Activated naive CD4-positive, alpha-beta T cell treated with anti-CD3 and anti-CD28 coated beads, Interleukin-2, amount 50 U/mL, for 16 hours (primary cell): ENCODE measurements at places on chromosomes 16 and 17.
A peak's percentile ranks its signal among the peaks of the same experiment; 100 is the strongest.

DNA sequence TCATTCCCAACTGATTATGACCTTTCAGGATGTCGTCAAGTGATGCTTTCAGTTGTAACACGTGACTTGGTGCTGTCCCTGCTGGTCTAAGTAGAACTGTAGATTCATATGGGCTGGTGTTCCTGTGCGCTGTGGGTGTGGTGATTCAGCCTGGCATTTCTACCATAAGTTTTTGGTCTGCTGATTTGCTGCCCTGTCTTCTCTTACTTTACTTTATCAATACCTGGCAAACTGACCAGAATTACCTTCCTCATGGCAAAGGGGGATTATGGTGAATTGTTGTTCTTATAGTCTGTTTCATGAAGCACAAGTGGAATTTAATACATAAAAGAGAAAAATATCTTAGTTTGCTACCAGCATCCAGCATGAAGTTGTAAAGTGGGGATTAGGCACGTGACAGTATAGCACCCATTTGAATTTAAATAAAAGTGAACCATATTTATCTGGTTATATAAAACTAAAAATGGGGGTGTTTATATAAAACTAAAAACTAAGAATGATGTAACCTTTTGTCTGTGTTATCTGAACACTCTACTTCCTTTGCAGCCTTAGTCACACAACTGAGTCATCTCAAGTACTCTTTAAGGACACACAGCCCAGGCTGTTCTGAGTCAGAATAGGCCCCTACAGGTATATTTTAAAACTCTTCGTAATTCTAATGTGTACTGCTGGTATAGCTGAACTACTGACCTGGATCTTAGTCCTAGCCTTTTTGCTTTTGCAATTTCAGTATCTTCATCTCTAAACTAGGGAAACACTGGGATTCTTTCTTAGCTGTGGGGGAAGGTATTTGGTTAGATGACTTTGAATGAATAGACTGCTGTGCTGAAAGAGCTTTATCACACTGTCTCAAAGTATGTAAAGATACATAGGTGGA lies 28.3 kb downstream of the TTC19 start:
- peak; percentile 62 for DNase-seq

- DNase-seq, result no peak
Observed at GRCh38 chr16:15608398-15609285, 34.3 kb downstream of the MARF1 start.

DNA sequence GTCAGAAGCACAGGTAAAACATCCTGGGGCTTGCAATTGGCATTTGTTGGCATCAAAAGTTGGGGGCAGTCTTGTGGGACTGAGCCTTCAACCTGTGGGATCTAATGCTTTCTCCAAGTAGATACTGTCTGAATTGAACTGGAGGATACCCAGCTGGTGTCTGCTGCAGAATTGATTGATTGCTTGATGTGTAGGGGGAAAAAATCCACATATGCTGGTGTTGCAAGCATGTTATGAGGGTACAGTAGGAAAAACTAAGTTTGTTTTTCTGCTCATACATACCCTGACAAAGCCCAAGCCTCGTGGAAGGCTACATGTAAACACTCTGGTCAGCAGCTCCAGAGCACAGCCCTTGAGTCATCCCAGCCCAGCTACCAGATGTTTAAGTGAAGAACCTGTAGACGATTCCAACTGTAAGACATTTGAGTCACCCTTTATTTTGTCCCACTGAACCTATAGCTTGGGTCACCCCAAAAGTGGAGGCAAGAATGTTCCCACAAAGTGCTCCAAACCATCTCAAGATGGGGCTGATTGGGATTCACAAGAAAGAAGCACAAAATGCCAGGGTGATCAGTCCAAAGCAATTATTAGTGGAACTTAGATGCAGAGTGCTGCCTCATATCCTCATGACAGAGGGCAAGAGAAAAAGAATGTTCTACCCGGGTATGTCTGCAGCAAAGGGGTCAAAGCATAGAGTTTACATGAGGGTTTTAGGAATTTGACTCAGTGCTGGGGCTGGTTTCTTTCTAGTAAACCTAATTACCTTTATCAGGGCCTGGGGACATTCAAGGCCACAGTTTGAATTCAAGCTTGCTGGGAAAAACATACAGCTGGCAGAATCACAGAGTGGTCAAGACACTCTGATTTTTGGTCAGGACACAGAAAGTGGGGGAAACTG lies 9.6 kb upstream of the APPBP2 start:
- DNase-seq, result no peak

DNA sequence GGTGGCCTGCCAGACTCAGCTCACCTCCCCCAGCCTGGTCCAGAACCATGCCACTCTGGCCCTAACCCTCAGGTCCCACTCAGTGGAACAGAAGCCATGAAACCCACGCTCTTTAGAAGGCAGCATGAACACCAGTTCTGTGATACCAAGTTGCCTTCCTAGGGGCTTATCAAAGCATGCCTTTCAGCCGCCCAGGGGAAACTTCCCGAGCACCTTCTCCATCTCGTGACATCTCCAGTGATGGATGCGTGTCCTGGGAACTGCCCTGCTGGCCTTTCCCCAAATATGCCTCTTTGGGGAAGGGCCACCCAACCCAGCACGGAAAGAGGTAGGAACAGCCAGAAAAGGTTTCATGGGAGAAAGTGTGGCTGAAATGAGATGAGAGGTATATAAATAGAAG lies 8.3 kb downstream of the CCDC42 start:
- DNase-seq, result no peak

- no peak for DNase-seq
Observed at GRCh38 chr17:51419476-51419875, 159.1 kb downstream of the UTP18 start.

- DNase-seq, result peak; percentile 47
Observed at GRCh38 chr16:9091867-9092281, 430 bp downstream of the HAPSTR1 start.

DNA sequence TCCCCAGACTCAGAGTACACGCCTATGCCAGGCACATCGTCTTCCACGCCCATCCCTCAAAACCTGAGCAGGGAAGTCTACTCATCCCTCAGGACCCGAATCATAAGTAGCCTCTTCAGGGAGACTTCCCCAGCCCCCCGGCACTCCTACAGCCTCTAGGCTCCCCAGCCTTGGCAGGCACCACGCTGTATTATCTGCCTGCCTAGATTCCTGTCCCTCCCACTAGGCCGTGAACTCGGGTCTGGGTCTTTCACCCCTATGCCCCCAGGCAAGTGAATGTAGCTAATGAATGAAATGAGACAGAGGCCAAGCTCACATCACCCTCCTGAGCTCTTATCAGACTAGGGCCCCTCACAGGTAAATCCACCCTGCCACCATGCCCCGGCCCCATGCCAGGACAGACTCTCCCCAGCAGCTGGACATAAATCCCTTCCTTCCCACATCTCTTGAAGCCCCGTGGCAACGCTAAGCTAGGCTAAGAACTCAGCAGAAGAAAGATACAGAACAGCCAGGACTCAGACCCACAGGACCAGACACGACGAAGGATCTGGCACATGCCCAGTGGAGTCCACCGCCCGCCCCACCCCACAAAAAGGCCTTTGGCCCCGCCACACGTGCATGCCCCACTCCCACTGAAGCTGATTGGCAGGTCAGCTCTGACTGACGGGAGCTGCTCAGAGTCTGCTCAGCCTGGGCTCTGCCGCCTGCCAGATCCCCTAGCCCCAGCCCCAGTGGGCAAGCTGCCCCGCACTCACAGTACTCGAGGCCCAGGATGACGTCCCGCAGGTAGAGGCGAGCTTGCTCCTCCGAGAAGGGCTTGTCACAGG lies 13.0 kb downstream of the CAMKK1 start:
- DNase-seq, result no peak

DNA sequence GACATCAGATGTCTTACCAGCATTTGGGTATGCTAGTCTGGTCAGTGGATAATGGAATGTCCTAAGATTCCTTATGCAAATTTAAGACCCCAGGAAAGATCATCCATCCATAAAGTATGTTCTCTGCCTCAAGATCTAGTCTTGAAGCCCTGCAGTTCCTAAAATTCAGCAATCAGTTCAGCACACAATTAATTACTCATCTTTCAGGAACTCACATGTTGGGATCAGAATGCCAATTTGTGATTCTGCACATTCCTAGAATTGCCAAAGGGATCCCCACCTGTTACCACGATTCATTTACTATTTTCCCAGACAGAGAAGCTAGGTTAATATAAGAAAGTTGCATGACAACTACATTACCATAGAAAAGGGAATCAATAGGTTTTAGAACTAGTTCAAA lies 3.2 kb downstream of the OR2C1 start:
- no peak for DNase-seq

DNA sequence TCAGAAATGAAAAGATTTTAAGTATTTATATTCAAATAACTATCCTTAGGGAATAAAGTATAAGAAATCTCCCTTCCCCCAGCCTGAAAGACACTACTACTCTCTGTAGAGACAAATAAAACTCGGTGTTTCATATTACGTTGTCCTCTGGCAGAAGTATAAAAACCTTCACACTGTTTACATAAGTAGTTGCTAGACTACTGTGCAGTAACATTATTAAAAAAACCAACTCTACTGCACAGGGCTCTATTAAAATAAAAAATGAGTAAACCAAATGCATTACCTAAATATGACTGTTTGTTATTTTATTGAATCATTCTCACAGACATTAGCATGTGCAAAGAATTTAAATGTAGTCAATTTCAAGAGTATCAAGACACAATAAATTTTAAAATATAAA lies 67.4 kb downstream of the MED13 start:
- DNase-seq, result no peak

- DNase-seq, result no peak
Observed at GRCh38 chr16:13999071-13999894, 71.8 kb upstream of the MRTFB start.

GRCh38 chr17:76104140-76104895 lies 731 bp upstream of the EXOC7 start:
- no peak for DNase-seq

GRCh38 chr17:76384222-76384986 lies at the start of gene SPHK1:
Gene SPHK1 (plus strand): TSS chr17:76384609. CDS start chr17:76385645, 1,036 bp downstream.
- DNase-seq, result peak; percentile 70

- peak; percentile 26 for DNase-seq
Observed at GRCh38 chr17:17042851-17043460, 699 bp downstream of the MPRIP start.

GRCh38 chr17:57016071-57016763 lies 38.3 kb downstream of the SCPEP1 start:
- no peak for DNase-seq

DNA sequence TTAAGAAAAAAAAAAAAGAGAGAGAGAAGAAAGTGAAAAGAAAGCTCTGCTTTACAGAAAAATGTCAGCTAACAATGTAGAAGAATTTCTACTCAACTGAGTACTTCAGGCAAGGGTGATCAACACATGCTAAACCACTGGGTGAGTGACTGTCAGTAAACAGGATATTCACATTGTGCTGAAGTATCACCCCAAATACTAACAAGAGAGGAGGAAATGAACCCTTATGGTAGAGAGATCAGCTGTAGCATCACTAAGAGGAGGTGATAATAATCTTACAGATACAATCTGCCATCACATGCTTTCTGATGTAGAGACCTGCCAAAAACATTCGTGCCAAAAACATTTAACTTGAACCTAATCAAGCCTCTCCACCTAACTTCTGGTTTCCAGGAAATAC lies 30.7 kb upstream of the ICAM2 start:
- DNase-seq, result no peak

- DNase-seq, result no peak
Observed at GRCh38 chr17:83128306-83129240, 49.2 kb downstream of the METRNL start.

DNA sequence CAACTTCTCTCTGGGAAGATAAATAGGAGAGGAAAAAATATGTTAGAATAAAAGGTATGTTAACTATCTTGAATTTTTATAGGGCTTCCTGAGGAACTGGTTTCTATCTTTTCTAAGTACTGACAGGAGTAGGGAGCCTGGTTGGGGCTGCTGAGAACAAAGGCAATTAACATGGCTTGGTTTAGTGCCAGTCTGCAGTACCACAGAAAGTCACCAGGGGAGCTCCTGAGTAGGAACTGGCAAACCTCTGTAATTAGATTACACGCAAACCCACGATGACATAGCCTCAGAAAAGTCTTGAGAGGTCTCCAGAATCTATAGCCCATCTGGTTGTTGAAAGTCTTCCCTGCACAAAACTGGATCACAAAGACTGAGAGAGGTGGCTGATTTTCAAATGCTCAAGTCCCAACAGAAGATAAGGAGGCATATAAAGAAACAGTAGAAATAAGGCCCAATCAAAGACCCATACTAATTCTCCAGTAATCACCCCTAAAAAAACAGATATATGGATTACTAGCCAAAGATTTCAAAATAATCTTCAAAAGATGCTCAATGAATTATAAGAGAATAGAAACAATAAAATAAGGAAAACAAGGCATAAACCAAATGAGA lies 11.7 kb upstream of the CNTNAP4 start:
- DNase-seq, result no peak

GRCh38 chr17:38667099-38667786 lies 7.5 kb downstream of the EPOP start:
- DNase-seq, result peak; percentile 50

- no peak for DNase-seq
Observed at GRCh38 chr16:30882429-30883310, 11.2 kb downstream of the BCL7C start.

GRCh38 chr17:61966191-61966590 lies 38.4 kb upstream of the INTS2 start:
- DNase-seq, result no peak

DNA sequence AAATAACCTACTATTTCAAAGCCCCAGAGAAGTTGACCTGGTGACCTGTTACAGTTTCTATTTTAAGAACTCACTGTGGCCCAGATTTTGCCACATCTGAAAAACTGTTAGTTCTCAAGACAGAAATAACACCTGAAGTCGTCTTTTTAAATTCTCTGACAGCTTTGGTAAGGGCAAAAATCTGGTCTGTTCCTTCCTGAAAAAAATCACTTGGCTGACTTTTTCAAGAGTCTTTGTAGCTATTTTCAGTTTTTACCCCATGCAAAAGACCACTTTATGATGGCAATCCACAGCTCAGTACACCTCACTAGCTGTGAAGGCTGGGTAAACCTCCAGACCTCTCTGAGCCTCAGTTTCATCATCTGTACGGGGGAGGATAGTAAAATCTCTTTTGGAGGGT lies 60.7 kb upstream of the SREBF1 start:
- DNase-seq, result no peak

- no peak for DNase-seq
Observed at GRCh38 chr17:59465949-59466307, 99.5 kb upstream of the DHX40 start.

DNA sequence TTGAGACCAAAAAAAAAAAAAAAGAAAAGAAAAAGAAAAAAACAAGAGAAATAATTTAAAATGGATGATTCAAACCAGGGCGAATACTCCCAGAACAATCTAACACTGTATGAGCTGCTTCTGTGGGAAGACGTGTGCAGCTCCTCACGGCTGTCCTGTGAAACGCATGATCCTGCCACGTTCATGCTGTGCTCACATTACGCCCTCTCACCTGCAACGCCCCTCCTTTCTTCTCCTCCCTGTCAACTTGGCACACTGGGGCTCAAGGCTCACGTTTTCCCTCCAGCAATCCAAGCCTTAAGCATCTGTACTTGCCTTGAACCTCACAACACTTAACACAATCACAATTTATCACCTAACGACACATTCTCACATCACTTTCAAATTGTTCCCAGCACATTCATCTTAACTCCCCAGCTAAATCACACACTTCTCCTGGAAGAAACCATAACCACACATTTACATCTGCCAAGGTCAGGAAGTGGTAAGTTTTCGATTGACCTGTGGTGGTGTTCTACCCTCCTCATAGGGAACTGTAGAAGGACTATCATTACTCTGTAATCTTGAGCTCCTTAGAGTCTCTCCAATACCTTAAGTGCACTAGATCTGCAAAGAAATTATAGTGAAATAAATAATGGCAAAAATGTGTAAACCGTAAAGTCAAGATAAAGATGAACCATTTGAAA lies 29.1 kb downstream of the MBTPS1 start:
- DNase-seq, result no peak
